ENCODE measurements at places on chromosomes 6 and 20.

DNA sequence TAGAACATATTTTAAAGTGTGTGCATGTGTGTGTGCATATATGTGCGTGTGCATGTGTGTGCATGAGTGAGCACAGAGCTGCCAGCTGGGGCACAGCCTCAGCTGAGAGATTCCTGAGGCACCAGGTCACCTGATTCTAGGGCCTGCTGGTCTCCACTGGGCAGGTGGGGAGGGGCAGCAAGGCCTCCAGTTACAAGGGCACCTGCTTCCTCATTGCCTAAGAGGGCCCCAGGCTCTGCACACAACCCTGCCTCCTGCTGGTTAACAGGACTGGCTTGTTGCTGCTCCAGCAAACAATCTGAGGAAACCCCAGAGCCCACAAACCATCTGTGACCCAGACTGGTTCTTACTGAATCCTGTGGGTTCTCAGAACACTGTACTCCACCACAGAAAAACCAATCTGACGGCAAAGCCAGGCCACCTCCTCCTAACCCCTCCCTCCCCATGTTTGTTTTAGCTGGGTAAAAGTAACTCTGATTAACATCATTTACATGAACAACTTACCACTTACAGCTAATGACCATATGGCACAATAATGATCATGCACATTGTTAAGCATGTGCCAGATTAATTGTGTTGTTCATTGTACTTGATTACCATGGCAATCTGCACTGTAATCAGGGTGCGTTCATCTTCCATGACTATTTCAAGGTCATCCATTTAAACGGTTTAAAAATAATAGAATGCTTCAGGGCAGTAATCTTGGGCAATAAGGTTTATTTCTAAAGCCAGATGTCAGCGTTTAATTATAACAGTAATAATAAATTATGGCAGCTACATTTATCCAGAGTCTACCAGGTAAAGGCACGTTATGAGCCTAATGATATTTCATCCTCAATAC is 23.1 kb upstream of the UBE2J1 start:
- DNase-seq = no peak

DNA sequence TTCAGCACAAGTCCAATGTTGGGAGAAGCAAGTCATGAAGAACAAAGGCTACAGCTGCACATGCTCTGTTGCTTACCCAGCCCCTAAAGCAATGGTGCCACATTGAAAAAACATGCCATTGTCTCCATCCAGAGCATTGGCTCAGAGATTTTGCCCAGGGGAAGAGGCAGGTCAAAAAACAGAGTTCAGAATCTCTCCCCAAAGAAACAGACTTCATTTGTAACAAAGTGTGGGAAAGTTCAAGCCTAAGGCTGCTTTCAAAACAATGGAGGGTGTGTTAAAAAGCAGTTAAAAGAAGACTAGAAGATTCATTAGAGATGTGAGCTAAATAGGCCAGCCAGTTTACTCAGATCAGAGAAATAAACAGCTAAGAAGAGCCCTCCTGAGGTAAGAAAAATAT is 63.6 kb downstream of the DZANK1 start:
- DNase-seq = no peak

DNA sequence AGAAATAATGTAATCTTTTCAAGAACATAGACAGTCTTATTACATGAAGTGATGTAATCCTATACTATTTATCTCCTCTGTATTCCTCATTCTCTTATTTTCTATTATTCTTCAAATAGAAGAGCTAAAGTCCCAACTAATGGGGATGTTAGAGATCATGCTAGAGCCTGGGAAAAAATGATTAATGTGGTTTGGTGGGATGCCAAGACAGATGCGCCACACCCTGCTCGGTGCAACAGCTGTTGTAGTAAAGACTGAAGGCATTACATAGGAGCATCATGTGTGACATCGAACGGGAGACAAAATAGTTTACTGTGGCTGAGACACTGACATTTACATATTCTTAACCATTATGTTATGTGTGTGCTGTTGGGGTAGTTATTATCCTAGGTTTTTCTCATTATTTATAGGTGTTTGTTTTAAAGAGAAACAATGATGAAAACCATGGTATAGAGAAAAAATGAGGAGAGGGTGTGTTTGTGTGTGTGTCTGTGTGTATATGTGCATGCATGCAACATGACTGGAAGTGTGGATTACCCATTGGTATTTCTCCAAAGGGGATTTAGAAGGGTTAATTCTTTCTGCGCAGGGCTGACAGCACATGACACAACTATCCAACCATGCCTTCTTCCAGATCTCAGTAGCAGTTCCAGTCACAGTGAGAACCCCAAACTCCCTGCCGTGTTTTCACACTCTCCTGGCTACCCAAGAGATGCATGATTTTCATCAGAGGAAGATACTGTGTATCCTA is 155.3 kb downstream of the EYA4 start:
- DNase-seq = no peak

DNA sequence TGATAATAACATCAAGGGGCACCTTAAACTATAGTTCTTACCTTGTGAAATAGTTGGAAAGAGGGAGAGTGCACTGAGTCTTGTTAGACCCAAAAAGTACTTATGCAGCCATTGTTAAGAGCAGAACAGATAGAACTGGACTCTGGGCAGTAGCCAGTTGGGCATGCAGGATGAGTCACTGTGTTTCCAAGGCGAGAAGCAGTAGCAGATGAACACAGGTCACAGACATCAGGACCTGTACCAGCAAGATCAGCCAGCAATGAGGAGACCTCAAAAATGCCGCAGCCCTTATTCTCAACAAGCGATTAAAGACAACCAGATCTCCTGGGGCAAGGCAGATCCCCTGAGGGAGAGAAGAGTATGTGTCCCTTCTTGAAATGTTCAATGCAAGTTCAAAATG is 79.0 kb downstream of the SAMD3 start:
- no peak for DNase-seq

DNA sequence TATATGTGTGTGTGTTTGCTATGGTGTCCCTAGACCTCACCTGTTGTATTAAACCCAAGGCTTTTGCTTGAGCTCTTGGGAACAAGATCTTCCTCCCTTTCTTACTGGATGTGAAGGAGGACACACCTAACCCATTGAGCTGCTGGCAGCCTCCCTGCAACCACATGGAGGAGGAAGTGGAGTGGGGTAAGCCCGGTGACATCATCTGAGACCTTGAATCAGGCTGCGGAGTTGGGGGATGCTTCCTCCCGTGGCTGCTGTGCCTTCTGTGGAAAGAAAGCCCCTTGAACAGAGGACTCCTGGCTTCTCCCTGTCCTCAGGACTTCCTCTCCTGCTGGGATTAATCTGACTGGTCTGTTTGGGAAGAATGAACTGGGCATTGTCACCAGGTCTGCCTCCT is 3.3 kb downstream of the CST11 start:
- peak; percentile 82 for DNase-seq

DNA sequence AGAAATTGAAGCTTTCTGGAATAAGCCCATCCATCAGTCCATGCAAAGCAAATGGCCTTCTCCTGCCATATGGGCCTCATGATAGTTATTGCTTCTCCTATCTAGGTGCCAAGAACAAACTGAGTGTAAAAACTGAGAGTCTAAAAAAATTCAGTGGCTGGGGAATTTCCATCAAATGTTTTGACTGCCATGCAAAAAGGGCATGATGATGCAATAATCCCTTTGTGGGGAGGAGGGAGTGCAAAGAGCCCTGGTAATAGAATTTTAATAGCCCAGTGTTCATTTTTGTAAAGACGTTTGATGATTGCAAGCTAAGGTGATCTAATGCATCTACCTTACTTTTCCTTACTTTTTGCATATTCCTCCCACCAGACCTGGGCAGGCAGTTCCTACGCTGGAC is 683.7 kb downstream of the EPM2A start:
- peak; percentile 45 for DNase-seq

GRCh38 chr6:31898383-31899011 is 999 bp upstream of the EHMT2 start:
- peak; percentile 44 for DNase-seq

GRCh38 chr20:44448753-44449546 is 26.7 kb upstream of the TTPAL start:
- DNase-seq = peak; percentile 28

- DNase-seq = no peak
Measured at GRCh38 chr6:105331927-105332326, 71.0 kb downstream of the PREP start.

DNA sequence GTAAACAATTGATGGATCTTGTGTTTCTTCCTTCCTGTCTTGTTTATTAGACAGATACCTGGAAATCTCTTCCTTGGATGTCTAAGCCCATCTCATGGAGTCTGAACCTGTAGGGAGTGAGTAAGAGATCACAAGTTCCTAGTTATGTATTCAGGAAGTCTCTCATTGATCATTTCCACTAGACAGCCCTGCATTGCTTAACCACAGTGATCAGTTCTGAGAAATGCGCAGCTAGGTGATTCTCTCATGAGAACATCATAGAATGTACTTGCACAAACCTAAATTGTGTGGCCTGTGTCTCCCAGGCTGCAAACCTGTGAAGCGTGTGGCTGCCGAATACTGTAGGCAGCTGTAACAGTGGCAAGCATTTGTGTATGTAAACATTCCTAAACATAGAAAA is 39.1 kb downstream of the FAM120B start:
- peak; percentile 19 for DNase-seq

- no peak for DNase-seq
Measured at GRCh38 chr20:50151034-50151743, 2.3 kb downstream of the PEDS1 start.

DNA sequence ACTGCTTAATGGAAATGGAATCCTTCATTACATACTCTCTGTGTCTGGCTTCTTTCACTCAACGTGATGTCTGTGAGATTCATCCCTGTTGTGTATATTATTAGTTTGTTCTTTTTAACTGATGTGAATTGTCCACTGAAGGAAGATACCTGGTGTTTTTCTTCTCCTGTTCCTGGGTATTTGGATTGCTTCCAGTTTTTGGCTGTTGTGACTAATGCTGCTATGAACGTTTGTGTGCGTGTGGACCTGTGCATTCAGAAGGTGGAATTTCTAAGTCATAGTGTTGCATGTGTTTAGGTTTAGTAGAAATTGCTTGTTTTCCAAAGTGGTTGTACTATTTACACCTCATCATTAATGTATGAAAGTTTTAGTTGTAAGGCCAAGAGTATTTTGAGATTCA is 3.8 kb downstream of the TULP4 start:
- no peak for DNase-seq

DNA sequence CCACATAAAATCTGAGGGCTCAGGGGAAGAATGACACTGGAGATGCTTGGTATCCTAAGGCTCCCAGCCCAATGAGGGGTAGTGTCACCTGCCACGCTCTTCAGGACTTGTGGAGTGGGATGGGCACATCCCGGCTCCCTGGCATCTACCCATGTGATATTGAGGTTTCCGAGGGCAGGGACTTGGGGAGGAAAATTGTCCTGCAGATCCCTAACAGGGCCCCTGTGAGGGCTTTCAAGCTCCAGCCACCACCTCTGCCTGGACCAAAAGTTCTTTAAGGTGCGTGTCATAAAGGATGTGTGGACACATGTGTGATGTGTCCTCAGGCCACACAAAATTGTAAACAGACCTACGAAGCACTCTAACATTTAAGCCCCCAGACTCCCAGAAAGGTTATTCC is 2.5 kb downstream of the SCML4 start:
- DNase-seq = no peak

GRCh38 chr20:2748551-2749342 is 51.7 kb downstream of the CPXM1 start:
- no peak for DNase-seq

- DNase-seq = peak; percentile 28
Measured at GRCh38 chr6:52489881-52490280, 69.7 kb downstream of the EFHC1 start.

GRCh38 chr20:35702051-35702823 is 3.0 kb downstream of the ROMO1 start:
- DNase-seq = no peak

- DNase-seq = peak; percentile 35
Measured at GRCh38 chr6:2990248-2990931, 9.3 kb upstream of the NQO2 start.

GRCh38 chr6:34676140-34676539 is 20.4 kb downstream of the ILRUN start:
- DNase-seq = no peak

GRCh38 chr20:24603454-24603853 is 134.0 kb downstream of the SYNDIG1 start:
- no peak for DNase-seq

GRCh38 chr6:150276937-150277742 is 91.7 kb upstream of the IYD start:
- no peak for DNase-seq

GRCh38 chr20:8492173-8492572 is 360.1 kb downstream of the PLCB1 start:
- no peak for DNase-seq

GRCh38 chr6:169723991-169724493 is 258 bp downstream of the PHF10 start:
- peak; percentile 61 for DNase-seq

DNA sequence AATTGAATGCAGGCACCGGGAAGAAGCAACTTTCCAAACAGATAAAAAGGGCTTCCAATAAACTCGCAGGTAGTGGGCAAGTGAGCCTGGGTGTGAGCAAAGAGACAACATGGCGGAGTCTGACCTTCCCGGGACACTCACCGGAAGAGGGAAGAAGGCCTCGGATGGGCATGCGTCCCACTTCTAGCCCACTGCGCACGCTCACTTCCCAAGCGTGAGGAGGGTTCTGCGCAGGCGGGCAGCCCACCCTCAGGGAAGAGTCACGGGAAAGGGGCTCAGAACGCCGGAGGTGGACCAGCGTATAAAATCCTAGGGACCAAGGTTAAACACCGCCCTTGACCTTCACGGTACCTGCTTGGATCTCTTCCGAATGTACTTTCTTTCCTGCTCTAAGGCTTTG is 95.5 kb upstream of the AFDN start:
- DNase-seq = no peak

All from suppressor macrophage treated with lipopolysaccharide for 1 hour (primary cell).